Testis (tissue), 5 donors: ENCODE measurements at places on chromosomes 16 and 17. TPM values are rescaled to one million over a fixed set of nuclear protein-coding genes. Genes with fewer than 3 reads are reported as not detected.

KRTAP4-6 gene
- total RNA-seq = not detected

- no peak for DNase-seq
These were observed 14.4 kb upstream of the GJD3 start for GRCh38 chr17:40378966-40379365.

DNA sequence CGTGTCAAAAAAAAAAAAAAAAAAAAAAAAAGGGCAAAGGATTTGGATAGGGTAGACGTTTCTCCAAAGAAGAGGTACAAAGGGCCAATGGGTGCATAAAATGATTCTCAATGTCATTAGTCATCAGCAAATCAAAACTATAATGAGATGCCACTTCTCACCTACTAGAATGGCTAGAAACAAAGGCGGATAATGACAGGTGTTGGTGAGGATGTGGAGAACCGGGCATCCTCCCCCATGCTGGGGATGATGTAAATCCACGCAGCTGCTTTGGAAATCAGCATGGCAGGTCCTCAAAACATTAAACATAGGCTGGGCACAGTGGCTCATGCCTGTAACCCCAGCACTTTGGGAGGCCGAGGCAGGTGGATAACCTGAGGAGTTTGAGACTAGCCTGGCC is 9.4 kb downstream of the ITGAX start:
- no peak for DNase-seq

DNA sequence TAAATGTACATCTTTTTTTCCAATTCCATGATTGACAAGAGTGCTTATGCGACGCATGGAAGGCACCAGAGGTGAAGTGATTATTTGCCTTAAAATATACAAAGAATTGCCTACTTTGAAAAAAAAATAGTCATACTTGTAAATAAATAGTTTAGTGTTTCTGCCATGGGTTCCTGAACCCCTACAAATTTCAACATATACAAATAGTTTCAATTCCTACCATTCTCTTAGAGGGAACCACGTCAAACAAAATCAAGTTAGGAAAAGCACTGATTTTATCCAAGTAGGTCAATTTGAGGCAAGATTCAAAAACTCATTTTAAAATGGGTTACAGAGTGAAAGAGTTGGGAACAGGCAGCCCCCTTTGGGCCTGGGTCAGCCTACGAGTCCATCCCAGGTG is 11.7 kb downstream of the CMTM3 start:
- DNase-seq = no peak

GRCh38 chr17:59643159-59644140 is 23.8 kb downstream of the CLTC start:
- DNase-seq = no peak

DNA sequence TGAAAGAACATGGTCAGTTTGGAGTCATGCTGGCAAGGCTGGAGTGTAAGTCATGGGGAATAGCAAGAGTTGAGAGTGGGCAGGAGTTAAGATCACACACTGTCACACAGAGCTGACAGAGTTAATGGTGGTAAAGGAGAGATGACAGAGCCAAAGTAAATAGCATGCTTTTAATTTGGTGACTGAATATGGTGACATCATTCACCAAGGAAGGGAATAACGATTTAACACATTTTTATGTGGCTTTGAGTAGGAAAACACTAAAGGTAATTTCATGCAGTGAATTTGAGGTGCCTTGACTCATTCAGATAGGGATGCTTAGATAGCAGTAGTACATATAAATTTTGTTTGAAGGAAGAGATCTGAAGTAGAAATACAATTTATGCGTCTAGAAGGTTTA is 42.1 kb downstream of the SYNRG start:
- DNase-seq = no peak

GRCh38 chr17:38815576-38816193 is 9.4 kb downstream of the CWC25 start:
- DNase-seq = no peak

GRCh38 chr17:74417178-74418045 is 14.5 kb upstream of the GPRC5C start:
- no peak for DNase-seq

- no peak for DNase-seq
These were observed 2.4 kb downstream of the TMEM101 start for GRCh38 chr17:44012391-44012790.

- peak; percentile 58 for DNase-seq
These were observed 7.2 kb upstream of the NDRG4 start for GRCh38 chr16:58492735-58493134.
